NCI-H1436 (cell line): ENCODE measurements at places on chromosomes 1 and 21.

DNA sequence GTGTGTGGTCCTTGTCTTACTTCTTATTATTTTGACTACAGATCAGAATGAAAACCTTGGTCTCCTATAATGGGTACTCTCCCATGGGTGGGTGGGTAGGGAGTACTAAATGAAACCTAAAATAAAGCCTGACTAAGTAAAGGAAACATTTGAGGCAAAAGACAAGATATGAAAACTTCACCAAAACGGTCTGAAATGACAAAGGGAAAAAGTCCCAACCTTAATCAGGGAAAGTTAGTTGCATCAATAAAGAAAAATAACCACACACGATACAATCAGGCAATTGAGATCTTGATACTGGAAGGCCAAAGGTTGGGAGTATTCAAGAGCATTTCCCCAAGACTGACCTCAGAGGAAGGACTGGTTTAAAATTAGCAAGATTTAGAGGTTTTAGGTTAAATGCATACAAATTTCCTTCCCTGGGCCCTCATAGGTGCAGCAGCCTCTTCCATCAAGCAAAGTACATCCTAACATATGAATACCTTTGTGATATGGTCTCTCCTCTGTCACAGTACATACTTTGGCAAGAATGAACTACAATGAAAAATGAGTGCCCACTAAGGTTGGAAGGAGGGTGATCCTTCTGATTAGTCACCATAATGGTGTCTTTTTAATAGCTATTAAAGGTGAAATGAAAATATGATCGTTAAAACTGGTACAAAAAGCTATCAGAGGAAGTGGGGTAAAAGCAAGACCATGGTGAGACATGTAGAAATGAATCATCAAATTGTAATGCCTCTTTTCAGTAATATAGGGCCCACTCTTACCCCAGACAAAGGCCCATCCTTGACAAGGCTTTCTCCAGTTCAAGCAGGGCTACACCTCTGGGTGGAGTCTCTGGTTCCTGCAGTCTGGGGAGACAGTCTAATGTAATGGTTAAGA is 15.3 kb upstream of the TNFSF4 start:
- DNase-seq: no peak

- DNase-seq: no peak
Measured at GRCh38 chr1:165887877-165888551, 60.6 kb downstream of the UCK2 start.

DNA sequence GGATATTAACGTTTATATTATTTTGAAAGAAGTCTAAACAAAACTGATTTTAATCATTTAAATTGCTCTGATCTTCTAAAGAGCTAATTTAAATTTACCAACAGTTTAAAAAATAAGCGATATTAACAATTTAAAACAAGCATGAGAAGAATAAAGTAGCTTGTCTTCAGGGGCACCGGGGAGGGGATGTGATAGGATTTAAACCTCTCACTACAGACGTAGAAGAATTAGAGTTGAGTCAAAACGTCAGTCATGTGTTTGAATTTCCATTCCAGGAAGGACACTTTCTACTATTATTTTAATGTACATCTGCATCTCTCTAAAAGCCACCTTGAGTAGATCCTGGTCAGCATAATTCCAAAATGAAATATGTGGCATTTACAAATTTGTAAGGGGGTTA is 58.2 kb upstream of the TPTE start:
- no peak for DNase-seq

GRCh38 chr1:241518476-241519307 is 863 bp downstream of the FH start:
- DNase-seq: no peak

- no peak for DNase-seq
Measured at GRCh38 chr1:225880222-225880588, 2.0 kb downstream of the TMEM63A start.

DNA sequence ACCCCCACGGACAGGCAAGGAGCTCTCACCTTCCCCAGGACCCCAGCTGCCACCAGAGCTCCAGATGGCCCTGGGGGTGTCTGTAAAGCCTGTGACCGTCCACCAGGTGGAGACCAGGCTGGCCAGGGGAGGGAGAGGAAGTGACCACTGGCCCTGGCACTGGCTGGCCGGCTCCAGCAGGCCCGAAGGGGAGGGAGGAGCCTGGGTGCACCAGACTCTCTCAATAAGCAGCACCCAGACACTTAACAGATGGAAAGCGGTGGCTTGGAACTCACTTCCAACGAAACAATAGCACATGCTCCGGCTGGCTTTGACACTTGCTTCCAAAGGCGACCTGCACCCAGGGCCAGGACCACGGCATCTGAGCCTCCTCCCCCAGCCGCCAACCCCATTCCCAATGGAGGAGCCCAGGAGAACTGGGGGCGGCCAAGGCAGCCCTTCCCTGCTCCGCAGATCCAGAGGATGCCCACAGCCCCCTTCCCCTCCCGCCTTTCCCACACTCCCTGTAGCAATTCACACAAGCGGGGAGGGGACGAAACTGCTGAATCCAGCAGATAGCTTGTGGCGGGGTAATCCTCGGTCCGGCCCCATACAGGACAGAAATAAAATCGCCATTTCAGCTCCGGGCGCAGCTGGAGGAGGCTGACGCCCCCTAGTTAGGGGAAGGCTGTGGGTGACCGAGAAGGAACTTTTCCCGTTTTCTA is 742 bp upstream of the PDE9A start:
- no peak for DNase-seq

DNA sequence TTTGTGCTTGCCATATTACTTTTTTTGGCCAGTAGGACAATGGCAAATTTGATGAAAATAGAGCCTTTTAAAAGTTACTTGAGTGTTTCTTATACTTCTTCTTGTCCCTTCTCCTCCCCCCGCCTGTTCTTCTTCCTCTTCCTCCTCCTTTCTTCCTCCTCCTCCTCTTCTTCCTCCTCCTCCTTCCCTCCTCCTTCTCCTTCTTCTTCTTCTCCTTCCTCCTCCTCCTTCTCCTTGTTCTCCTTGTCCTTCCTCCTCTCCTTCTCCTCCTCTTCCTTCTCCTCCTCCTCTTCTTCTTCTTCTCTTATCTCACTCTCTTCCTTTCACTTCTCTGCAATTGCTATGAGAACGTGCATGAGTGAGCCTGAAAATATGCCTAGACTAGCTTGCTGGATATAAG is 466.2 kb upstream of the NR5A2 start:
- DNase-seq: no peak

DNA sequence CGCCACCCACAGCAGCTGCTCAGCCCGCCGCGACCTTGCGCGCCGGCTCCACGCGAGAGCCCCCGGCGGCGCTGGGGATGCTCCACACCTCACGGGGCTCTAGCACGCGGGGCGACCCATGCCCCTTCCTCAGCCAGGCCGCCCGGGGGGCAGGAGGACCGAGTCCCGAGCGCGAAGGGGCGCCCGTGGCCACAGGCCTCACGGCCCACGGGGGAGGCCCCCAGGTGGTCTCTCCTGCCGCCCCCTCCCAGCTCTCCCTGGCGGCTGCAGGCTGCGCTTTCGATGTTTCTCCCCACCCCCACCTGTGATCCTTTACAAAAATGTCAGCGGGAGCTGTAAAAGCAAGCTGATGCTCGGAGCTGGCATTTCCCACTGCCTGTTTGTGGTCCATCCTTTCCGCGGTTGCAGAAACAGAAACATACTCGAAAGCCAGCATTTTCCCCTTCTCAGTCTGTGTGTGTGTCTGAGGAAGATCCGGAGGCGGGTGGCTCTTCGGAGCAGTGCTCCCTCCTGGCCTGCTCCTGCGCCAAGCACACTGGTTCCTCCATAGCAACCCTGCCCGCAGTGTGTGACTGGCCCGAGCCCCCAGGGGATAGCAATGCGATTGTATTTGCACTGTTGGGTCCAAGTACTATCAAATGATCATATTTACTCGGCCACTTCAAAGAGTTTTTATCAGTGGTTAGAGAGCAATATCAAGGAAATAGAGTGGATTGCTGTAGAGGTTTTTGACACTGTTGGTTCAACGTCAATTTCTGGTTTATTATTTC is 2.1 kb downstream of the KIF26B start:
- peak; percentile 80 for DNase-seq

DNA sequence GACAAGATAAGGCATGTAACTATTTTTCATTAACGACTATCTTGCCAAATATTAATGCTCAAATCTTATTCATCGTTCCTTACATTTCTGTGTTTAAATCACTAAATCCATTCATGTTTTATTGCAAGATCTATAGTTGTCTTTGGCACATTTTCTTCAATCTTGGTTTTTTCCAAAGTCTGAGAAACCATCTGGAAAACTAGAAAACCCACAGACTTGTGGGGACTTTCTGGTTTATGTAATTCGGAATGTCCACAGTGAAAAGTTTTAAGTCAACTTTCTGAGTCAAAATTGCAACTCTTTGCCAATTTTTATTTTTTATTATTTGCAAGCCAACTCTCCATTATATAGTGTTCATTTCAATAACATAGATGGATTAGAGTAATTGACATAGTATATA is 520.8 kb upstream of the ADAMTS5 start:
- no peak for DNase-seq

GRCh38 chr1:92043621-92044020 is 13.8 kb downstream of the EPHX4 start:
- DNase-seq: no peak

DNA sequence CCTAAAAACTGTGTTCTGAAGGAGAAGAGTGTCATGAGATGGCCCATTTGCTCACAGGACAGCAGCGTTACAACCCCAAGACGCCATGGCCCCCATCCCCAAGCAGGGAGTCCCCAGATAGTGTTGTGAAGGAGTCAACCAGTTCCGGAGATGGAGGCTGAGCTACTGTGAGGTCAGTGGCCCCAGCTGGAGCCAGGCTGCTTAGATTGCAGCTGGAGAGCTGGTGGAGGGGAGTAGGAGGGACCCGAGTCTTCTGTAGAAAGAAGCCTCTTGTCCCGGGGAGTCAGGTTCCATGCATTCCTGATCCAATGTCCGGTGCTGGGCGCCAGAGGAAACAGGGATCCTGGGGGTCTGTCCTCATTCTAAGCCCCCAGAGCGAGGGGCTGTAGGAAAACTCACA is 93.5 kb upstream of the SIM2 start:
- DNase-seq: no peak

DNA sequence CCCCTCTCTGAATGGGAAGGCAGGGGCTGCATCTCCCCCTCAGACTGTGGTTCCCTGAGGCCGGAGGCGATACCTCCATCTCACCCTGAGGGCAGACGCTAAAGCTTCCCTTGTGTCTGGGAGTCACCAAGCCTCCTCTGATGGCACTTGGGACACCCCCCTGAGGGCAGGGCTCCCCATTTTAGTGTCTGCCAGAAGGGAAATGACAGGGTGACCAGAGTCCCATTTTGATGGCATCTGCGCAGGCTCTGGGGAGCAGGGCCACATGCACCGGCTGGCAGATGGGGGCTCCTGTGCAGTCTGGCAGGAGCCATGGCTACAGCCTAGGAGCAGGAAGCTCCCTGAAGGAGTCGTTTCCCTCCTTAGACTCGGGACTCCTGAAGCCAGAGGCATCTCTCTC is 1.7 kb downstream of the S100A2 start:
- no peak for DNase-seq

DNA sequence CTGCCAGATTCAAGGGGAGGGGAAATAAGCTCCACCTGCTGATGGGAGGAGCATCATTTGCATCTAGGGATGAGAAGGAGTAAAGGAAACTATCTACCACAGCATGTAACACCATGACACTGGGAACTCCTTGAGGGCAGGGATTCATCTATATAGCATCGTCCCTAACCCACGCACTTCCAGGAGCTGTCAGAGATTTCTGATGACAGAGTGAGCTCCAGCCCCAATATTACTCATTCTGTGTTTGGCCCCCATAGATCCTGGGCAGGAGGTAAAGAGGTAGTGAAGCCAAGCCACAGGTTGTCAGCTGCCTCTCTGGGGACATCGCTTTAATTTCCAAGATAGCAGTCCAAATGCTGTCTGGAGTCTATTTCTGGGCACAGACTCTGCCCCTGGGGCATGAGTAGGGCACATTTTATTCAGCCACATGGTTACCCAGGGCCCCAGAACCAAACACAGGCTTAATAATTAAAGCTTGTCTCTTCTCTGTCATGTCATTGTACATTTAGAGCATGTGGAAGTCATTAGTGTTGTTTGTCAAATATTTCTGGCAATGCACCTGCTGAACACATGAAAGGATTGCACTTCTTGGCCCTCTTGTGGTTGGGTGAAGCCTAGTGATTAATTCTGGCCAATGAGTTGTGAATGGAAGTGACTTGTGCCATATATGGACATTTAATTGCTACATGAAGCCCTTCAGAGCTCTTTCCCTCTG is 105.9 kb upstream of the POU3F1 start:
- DNase-seq: peak; percentile 79

- DNase-seq: peak; percentile 35
Measured at GRCh38 chr21:36209626-36210171, 53.1 kb downstream of the DOP1B start.

DNA sequence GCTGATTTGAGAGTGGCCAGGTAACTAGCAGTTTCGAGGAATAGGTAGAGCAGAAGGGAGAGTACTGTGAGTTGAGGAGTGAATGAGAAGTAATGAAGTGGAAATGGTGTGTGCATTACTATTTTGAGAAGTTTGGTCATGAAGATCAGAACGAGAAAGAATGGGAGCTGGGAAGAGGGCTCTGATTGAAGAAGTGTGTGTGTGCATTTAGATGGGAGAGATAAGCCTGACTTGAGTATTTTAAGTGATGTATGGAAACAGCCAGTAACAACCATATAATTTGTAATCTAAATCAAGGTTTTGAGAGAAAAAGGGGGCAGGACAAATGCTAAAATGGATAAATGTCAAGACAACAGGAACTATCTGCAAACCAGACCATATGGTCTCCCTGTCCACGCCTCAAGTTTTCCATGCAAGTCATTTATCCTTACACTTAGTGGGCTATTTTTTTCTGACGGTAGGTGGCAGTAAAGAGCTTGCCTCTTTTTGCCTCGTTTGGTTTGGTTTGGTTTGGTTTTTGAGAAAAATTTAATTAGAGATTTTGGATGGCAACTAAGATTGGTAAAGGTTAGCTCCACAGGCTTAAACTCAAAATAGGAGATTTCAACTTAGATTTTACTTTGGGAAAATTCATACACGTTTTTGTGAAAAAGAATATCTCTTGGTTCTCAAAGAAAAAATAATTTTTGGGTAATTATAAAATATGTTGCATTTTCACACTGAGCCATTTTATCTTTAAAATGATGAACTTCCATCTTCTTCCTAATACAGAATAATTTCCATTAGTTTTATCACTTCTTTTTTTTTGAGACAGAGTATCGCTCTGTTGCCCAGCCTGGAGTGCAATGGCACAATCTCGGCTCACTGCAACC is 9.5 kb upstream of the B3GALNT2 start:
- peak; percentile 72 for DNase-seq
